CD4-positive, alpha-beta T cell treated with Interleukin-12 subunit alpha and Interleukin-12 subunit beta, for 1 hour (primary cell): ENCODE measurements at places on chromosomes 5 and 9.
A peak's percentile ranks its signal among the peaks of the same experiment; 100 is the strongest.

- peak; percentile 29 for DNase-seq
Measured at GRCh38 chr5:83927140-83927733, 206.6 kb upstream of the HAPLN1 start.

DNA sequence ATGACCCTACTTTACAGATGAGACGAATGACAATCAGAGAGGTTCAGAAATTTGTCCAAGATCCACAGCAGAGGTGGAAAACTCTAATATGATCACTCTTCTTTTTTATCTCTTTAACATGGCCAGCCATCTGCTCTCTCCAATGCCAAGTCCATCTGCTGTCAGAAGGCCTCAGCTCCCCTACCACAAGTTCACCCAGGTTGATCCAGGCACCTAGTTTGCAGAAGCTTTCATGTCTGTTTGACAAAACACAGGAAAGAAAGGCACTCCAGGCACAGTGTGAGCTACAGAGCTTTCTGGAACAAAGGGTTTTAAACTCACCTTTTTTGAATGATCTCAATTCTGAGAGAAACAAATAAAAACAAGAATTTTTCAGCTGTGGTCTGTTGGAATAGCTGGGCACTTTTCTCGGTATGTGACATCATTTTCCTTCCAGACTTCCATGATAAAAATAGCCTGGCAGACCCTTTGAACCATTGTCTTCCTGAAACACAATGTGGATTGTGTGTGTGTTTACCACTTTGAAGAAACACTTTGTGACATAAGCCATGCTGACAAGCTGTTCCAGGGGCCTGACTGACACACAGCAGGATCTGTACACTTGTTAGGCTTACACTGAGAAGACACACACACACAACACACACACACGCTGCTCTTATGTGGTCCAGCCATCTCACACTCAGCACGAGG, 214.3 kb downstream of the AGTPBP1 start:
- no peak for DNase-seq

DNA sequence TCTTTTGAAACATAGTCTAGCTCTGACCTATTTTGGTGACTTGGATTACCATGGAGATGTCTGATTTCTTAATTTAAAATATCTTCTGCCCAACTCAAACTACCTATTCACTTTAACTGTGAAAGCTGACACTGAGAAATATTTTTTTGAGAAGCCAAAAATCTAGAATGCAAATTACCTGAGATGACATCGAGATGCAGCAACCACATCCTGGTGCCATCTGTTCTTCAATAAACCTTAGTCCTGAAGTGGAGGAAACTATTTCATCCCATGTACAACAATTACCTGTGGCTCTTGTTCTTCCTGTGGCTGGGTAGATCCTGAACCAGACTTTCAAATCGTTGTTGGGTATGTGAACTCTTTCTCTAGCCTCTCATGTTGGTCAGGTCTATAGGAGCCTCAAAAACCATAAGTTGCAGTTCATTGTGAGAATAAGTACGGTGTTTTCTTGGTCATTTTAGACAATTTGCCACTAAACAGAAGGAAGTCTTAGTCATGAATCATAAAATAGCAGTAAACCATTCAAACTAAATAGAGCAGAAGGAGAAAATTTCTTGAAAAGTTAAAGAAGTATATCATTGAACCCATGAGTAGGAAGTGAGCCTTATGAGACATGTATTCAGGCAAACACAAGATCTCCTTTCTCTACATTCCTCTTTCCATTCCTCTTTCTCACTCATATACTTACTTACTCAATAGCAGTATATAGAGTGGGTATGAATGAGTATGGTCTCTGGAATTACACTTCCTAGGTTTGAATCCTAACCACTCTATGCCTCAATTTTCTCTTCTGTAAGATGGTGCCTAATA, 176.0 kb downstream of the HMHB1 start:
- DNase-seq: no peak

DNA sequence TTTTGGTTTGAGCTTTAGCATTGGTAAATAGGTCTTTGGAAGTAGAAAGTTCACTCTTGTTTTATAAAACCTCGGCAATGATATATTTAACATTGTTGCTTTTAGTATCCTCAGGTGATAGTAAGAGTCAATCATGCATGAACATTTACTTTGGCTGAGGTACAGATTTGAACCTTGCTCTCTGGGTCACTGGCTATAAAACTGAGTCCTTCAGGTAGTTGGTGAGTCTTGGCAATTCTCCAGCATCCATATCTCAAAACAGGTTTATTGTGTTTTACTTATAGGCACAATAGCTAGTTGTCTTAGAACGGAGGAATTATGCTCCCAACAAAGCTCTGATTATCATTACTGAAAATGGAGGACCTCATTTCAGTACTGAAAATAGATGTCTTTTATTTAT, 75.1 kb downstream of the MAT2B start:
- DNase-seq: no peak

GRCh38 chr5:74482990-74483389, 157.5 kb downstream of the ENC1 start:
- DNase-seq: no peak

- no peak for DNase-seq
Measured at GRCh38 chr9:91760906-91761305, 189.1 kb downstream of the ROR2 start.

DNA sequence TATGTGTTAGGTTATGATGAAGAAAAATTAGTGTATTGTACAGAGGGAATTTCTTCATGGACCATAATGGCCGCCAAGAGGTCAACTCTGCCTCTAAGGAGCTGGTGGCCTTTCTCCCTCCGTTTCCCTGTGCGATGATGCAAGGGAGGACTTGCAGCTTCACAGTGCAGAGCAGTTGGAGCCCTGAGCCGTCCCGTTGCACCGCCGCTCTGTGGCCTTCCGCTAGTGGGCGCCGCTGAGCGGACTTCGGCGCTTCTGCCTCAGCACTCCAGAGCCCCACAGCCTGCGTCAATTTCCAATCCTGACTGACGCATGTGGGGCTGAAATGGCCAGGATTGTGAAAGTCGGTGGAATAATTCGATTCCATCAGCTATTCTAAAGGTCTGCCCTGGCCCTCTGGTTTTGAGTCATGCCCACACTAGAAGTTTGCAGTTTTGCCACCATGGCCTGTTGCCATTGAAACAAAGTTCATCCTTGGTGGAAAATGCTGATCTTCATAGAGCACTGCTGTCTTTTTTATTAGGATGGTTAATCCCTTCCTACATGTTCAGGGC, 22.7 kb upstream of the LECT2 start:
- peak; percentile 55 for DNase-seq

DNA sequence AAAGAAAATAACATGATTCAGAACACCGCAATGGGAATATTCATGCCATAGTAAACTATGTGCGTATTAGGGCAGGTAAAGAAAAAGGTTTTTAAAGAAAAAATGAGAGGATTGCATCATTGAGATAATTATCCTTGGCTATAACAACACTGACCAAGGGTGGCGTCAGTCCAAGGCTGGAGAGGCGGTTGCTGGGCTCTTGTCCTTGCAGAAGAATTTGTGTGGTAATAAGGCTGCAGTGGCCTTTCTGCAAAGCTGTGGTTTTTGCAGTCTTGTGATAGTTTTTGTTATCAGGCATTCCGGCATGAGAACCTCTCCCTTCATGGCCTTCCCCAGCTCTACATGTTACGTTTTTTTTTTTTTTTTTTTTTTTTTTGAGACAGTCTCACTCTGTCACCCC, 14.0 kb downstream of the BOD1 start:
- DNase-seq: no peak
